Lung (tissue), 17 donors: ENCODE measurements at places on chromosomes 5 and 9.

DNA sequence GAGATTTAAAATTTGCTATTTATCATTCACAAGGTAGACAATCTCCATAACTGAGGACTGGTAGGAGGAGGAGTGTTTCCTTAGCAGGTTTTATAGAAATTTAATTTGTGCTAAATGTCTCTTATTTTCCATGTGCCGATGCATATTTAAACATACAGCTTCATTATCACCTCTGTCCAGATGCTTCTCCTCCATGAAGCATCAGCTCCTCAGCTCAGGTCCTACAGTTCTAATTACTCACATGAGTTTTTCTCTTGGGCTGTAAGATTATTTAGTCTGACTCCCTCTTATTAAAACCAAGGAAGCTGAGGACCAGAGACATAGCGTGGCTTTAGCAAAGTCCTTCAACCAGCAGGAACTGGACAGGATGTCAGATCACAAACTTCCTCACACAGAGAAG lies 300.2 kb upstream of the PANK3 start:
- no peak overlapping the region for H3K4me3 ChIP-seq
- no peak overlapping the region for H3K27ac ChIP-seq
- no peaks in the 10 kb centered on the region for H3K36me3 ChIP-seq
- H3K4me1 ChIP-seq, result peaks cover 16% of the 10 kb centered on the region
- H3K27me3 ChIP-seq, result peaks cover 25% of the 10 kb centered on the region

DNA sequence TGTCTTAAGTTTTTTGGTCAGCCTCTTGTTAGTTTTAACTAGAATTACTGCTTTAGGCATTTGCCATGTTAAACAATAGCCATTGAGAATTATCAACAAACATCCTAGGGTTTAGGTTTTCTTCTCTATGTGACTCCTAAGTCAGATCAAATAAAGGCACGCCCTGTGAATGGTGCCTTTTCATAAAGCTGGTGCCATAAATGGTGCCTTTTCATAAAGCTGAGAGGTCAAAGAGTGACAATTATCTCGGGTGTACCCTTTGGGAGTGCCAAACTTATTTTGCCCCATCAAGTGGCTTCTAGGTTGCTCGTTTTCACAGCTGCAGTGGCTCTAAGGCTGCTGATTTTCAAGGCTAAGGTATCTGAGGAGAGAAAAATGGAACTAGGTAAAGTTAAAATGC lies 391.6 kb downstream of the DMRTA1 start:
- DNase-seq, result no peak
- no peaks in the 10 kb centered on the region for H3K27me3 ChIP-seq
- no peaks in the 10 kb centered on the region for H3K4me1 ChIP-seq
- H3K36me3 ChIP-seq, result no peaks in the 10 kb centered on the region
- no peak overlapping the region for H3K27ac ChIP-seq

DNA sequence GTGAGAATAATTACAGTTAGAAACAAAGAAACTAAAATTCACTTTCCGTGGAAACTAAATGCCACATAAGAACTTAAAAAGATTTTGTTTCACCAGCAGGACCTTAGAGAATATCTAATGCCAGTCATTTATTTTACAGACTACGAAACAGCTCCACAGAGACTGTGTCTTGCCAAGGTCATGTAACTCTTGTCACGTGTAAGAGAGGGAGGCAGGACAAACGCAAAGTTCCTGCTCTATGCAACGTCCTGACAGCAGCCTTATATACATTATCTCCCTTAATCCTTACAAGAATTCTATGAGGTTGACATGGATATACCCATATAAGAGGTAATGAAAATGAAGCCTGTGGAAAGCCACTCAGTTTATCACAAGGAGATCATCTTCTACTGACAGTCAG lies 39.4 kb downstream of the CTNNAL1 start:
- peaks cover 11% of the 10 kb centered on the region for H3K36me3 ChIP-seq
- no peak overlapping the region for H3K27ac ChIP-seq
- H3K4me3 ChIP-seq, result no peak overlapping the region

- no peak for DNase-seq
- no peak overlapping the region for H3K4me3 ChIP-seq
- H3K27me3 ChIP-seq, result no peaks in the 10 kb centered on the region
- H3K4me1 ChIP-seq, result no peaks in the 10 kb centered on the region
- H3K36me3 ChIP-seq, result no peaks in the 10 kb centered on the region
Measured at GRCh38 chr5:77832938-77833337, 56.8 kb upstream of the TBCA start.

- H3K4me1 ChIP-seq, result peaks cover 30% of the 10 kb centered on the region
- H3K36me3 ChIP-seq, result no peaks in the 10 kb centered on the region
- H3K27me3 ChIP-seq, result no peaks in the 10 kb centered on the region
- no peak for DNase-seq
Measured at GRCh38 chr9:127203681-127204327, 60.8 kb upstream of the GARNL3 start.

- H3K36me3 ChIP-seq, result no peaks in the 10 kb centered on the region
- H3K4me1 ChIP-seq, result no peaks in the 10 kb centered on the region
- H3K4me3 ChIP-seq, result no peak overlapping the region
- no peak overlapping the region for H3K27ac ChIP-seq
Measured at GRCh38 chr5:103487218-103487617, 75.4 kb downstream of the NUDT12 start.
